NCI-H69 (cell line): ENCODE measurements at places on chromosomes 3 and 15.

DNA sequence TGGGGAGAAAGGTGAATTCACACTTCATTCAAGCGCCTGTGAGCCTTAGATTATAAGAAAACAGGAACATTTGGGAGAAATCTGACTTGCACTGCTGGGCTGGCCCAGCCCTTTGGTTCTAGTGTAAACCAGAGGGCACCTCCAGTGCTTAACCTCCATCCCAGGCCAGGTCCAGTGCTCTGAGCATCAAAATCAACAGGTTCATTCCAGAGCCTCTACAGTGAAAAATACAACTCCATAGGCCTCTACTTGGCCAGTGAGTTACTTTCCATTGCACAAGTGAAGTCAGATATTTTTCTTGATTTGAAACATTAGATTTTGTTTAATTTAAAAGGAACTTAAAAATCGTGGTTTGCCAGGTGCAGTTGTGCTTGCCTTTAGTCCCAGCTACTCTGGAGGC, 3.0 kb downstream of the SNUPN start:
- no peak for DNase-seq

DNA sequence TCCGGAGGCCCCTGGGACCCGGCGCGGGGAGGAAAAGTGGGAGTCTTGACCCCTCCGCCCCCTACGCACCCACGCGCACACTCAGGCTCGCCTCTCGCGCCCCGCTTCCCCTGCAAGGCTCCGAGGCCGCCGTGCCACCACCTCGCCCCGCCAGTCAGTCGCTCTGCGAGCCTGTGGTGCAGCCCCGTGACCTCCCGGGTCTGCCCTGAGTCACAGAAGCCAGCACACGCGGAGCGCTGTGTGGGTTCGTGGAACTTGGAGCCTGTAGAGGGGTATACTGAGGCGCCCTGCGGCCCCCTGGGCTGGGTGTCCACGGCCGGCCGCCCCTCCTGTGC, 380 bp upstream of the ALS2CL start:
- DNase-seq = no peak

DNA sequence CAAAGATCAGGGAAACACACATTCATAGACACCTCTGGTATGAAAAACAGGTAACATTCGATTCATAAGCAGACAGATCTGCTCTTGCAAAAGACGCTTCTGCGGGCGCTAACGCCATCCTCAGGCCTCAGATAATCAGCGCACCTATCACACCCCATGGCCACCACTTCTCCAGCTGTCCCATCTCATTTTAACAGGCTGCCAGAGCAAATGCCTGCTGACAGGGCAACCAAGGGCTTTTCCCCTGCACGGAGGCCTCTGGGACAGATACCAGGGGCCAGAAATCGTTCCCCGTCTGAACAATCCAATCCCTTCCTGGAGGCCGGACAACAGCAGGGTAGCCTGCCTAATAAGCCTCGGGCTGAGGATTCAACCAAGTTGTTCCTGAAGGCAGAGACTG, 15.2 kb downstream of the ABCC5 start:
- DNase-seq = no peak

DNA sequence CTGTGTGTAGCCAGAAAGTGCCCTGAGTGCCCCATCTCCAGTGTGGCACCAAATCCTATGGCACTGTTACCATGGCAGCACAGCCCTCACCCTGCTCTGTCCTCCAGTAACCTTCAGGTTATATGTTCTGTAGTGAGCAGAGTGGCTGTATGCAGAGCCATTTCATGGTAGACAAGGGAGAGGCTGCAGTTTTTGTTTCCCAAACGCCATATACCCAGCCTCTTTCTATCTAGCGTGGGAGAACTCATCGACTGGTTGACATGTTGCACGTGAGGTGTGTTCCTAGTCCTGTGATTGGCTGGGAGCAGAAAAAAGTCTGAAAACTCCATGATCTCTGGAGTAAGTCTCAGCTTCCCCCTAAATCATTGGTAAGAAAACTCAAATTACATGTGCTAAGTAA, 2.0 kb downstream of the SIDT1 start:
- DNase-seq = peak; percentile 3
